Osteoblast (primary cell): ENCODE measurements at places on chromosomes 6 and 20. TPM values are rescaled to one million over a fixed set of nuclear protein-coding genes. Genes with fewer than 3 reads are reported as not detected.

DNA sequence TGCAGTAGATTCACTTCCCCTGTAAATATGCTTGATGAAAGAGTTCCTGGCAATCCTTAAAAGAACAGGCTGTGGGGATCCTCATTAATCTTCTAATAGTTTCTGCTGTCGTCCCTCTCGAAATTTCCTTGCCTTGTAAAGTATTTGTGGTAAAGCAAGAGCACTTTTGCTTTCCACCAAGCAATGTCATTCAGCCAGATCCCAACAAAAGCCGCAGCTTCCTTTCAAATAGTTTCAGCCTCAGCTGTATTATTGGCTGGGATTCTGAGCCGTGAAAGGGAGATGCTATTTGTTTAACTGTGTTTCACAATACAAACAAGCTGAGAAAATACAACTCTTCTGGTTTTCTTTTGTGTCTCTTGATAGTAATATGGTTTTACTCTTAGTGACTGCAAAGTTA, 48.9 kb upstream of the EPHA7 start:
- DNase-seq, result no peak

TTBK1 gene
- under 0.01 TPM in 1 of 2 replicates, not detected in the other for total RNA-seq

- no peak for DNase-seq
Measured at GRCh38 chr20:7765221-7765620, 175.0 kb downstream of the HAO1 start.

DNA sequence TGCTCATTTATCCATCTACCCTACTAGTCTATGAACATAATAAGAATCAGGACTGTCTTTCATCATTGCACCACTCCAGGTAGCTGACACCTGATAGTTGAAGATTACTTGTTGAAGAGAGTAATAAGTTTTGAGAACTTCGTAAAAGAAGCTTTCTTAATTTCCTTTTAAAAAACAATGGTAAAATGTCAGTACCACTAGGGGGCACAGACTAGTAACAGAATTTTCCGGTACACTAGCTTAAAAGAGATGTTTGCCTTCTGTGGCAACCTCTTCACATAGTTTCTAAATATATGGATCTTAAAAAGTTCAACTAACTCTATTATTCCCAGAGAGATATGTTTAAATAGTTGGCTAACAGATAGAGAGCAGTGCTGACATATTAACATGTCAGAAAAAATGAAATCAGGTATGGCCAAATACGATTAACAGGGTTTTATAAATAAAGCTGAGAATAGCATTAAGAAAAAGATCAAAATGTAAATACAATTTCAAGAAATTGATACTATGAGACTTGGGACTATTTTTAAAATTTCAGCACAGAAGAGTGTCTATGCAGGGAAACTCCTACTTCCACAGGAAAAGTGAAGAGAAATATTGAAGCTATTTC, 5.4 kb upstream of the KCNQ5 start:
- DNase-seq, result peak; percentile 83

DNA sequence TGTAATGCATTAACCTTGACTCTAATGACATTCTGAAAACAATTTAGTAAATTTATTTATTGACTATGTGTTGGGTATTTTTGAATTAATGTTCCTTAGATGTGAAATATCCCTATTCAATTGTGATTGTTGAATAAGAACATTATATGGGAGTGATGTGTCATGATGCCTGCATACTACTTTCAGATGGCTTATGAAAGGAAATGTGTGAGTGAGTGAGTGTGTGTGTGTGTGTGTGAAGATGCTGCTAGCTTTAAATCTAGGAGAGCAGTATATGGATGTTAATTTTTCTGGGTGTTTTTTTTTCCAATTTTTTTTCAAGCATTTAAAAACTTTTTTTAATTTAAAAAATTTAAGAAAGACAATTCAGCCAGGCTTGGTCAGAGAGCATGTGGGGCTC, 32.5 kb upstream of the NT5E start:
- DNase-seq, result no peak

GABRR2 gene
- total RNA-seq, result not detected in 2 replicates

CCDC170 gene
- total RNA-seq, result 1.8 and 2.7 TPM in 2 replicates

DNA sequence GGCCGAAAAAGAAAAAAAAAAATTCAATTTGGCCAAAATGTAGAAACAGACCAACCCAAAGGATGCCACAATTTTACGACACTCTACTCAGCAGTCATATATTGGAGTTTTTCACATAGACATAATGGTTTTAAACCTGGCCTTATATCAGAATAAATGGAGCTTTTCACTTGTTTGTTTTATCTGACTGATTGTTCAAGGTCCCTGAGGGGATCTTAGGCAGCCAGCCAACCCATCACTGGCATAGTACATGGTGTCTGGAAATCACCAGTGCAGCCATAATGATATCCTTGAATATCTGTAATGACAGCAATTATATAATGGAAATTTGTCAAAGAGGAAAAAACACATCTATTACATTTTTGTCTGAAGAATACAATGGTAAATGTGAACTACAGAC, 96.9 kb downstream of the PRSS35 start:
- DNase-seq, result no peak

- DNase-seq, result no peak
Measured at GRCh38 chr6:45610832-45611231, 233.1 kb upstream of the SUPT3H start.

DNA sequence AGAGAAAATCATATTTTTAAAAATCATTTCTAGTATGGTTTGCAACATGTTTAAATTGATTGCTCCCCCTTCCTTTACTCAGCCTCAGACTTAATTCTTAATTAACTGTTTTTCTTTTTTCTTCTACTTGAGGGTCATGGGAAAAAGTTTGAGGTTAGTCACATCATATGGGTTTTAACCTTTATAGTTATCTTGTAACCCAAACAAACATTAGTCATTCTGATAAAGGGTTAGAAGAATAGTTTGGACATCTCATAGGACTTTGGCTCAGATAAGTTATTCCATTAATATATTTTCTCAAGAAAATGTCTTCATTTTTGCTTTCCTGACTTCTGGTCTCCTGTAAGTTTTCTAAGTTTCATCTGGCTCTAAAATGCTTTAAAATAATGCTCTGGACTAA, 34.5 kb upstream of the TSPYL1 start:
- DNase-seq, result no peak

GRCh38 chr6:163175301-163175700, 239.2 kb upstream of the QKI start:
- DNase-seq, result no peak

DNA sequence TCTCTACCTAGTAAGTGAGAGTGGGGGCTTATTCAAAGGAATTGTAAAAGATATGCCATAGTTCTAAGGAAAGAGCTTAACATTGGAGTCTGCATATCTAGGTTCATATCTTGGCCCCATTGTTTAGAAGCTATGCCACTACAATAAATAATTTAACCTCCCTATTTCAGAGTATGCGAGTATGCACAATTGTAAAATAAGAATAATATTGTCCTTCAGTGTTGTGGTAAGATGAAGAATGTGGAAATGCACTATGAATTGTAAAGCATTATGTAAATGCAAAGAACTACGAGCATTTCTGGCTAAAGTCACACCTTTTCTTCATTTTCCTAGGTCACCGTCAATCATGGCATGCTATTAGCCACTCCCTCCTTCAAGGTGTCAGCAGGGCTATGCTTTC, 16.1 kb upstream of the ZNF165 start:
- no peak for DNase-seq

- DNase-seq, result no peak
Measured at GRCh38 chr20:17587148-17587547, 17.3 kb downstream of the DSTN start.

GRCh38 chr6:52568320-52568719, 8.5 kb downstream of the TRAM2 start:
- no peak for DNase-seq

DNA sequence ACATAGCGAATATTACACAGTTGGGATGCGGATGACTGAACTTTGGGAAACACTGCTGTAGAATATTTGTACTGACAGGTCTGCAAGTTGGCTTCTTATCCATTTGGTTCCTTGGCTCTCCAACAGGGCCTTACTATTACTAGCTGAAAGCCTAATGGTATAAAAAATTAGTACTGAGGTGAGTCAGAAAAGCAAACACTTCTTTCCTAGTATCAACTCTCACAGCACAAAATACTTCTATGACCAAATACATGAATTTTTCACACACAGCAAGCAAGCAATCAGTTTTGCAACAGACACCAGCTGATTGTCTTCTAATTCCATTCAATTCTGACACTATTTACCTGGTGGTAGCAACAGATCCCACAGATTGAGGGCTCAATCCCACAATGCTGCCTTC, 168.3 kb downstream of the COL9A1 start:
- DNase-seq, result no peak

- DNase-seq, result no peak
Measured at GRCh38 chr6:14270142-14270893, 152.7 kb downstream of the CD83 start.

DNA sequence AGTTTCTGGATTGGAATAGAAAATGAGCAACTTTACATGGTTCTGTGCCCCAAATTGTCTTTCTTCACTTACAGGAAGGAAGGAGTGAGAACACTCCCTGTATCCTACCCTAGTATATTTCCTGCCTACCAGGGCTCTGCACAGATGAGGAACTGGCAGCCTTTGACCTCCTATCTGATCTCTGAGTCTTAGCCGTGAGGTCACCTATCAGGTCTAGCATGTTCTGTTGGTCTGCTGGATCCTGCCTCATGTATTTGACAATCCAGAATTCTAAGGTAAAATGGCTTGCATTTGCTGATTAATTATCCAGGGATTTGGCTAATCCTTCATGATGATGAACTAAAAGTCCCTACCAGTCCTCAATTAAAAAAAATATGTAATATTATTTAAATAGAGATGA, 35.0 kb upstream of the TRAM2 start:
- DNase-seq, result no peak
